Ureter (tissue), 1 donor: ENCODE measurements at places on chromosomes 5 and 9.

GRCh38 chr5:85663708-85664031 is 954.1 kb upstream of the COX7C start:
- no peak for DNase-seq

- DNase-seq, result no peak
Observed at GRCh38 chr9:125085703-125086477, 57.4 kb downstream of the SCAI start.

DNA sequence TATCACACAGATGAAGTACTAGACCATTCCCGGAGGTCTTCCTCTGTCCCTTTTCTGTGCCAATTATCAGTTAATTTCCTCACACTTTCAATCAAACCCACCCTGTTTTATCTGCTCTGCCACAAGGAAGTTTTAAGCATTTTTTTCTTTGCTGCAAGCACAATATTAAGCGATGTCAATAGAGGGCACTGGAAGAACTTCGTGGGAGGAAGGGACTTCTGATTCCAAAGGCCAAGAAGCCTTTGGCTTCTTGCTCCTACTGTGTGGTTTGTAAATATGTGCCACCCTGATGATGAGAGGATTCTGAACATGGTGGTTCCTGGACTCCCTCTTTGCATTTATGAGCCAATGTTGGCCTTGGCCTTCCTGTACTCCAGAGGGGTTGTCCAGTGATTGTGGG is 1712.5 kb upstream of the C9orf72 start:
- DNase-seq, result no peak

- DNase-seq, result no peak
Observed at GRCh38 chr5:159645179-159645846, 271.0 kb upstream of the ADRA1B start.

DNA sequence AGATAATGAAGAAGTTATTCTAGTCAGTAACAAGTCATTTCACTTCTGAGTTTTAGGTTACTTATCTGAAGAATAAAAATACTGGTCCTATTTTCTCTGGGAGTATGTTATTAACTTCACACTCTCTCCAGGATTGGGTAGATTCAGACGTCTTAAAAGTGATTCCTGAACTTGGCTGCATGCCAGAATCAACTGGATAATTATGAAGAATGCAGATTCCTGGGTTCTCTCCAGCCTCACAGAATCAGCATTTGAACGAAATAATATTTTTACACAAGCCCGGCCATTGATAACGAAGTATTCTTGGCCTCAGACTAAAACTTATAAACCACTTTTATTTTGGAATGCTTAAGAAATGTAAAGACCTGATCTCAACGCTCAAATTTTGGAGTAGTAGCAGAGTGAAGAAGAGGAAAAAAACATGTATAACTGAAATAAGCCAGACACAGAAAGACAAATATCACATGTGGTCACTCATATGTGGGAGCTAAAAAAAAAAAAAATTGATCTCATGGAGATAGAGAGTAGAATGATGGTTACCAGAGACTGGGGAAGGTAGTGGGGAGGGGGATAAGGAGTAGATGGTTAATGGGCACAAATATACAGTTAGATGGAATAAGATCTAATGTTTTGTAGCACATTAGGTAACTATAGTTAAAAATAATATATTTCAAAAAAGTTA is 507.3 kb downstream of the ISL1 start:
- DNase-seq, result no peak

GRCh38 chr5:149217803-149218155 is 53.9 kb upstream of the AFAP1L1 start:
- DNase-seq, result no peak

- DNase-seq, result no peak
Observed at GRCh38 chr5:28156981-28157380, 1118.6 kb upstream of the CDH9 start.

DNA sequence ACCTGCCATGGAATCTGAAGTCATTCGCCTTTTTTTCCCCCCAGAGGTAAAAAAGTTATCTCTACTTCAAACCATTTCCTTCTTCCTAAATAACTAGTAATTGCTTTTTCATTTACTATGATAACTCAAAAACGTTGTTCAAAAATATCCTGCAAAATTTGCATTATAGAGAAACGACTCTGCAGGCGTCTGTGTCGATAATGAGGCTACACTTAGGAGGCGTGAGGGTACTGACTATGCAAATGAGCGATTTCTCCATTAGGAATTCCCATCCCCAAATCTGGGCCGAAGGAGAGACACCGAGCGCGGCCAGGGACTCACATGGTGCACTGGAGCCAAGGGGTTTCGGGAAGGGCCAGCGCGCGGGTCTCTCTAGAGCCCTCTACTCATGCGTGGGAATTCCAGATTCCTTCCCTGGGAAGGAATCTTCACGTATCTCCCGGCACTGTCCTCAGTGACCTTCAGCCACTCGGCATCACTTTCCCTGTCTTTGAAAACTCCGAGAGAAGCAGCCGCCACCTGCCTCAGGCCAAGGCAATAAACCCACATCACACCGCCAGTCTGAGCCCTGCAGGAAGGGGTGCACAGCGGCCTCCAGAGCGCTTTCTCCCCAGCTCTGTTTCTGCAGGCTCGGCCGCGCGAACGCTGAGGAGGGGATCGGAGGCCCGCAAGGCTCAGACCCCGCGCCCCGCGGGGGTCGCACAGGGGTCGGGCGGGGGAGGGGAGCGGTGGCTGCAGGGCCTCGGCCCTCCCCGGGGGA is 718 bp upstream of the DENND4C start:
- no peak for DNase-seq

DNA sequence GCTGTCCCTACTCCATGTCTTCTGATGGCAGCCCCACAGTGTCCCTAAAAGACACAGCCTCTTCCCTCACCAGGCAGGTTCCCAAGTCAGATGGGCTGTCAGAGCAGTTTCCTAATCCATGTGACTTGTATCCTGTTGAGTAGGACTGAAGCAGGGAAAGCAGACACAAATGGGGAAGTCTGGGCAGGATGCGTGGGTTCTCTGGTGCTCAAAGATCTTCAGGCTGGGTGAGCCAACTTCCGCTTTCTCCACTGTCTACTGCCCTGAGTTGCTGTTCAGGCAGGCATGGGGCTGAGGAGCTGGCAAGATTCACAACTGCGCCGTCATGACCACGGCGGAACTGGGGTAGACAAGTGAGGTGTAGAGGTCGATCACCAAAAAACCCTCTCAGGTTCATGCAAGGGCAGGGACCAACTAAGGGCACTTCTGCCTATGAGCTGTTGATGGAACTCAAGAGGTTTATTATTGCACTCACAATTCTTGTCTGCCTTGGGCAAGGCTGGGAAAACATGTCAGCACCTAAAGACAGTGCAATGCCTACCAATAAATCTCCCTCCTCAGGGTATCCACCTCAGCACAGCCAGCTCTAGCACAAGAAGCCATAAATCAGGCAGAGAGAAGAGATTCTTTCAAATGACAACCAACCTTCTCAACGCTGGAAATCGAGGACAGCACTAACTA is 83.4 kb downstream of the RAPGEF1 start:
- DNase-seq, result no peak

DNA sequence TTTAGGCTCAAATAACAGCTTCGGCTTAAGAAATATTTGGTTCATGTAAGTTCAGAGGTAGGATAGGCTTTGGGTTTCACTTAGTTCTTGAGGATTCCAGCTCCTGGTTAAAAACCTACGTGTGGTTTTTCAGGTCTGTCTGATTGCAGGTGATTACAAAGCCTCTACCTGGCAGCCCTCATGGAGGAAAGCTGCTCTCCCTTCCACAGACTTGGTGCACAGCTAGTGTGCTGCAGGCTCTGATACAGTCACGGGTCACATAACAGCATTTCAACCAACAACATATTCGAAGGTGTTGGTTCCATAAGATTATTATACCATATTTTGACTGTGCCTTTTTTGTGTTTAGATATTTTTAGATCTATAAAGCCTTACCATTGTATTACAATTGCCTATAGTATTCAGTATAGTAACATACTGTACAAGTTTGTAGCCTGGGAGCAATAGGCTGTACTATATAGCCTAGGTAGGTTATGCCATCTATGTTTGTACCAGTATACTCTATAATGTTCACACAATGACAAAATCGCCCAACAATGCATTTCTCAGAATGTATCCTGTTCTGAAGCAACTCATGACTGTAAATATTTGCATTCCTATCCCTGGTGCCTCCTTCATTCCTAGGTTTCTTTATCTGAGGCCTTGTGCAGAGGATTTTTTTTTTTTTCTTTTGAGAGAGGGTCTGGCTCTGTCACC is 8.0 kb upstream of the DCP2 start:
- no peak for DNase-seq

GRCh38 chr9:101574731-101575333 is 19.9 kb downstream of the PPP3R2 start:
- no peak for DNase-seq

GRCh38 chr5:53481887-53482716 is 1.7 kb downstream of the FST start:
- DNase-seq, result peak; percentile 79

DNA sequence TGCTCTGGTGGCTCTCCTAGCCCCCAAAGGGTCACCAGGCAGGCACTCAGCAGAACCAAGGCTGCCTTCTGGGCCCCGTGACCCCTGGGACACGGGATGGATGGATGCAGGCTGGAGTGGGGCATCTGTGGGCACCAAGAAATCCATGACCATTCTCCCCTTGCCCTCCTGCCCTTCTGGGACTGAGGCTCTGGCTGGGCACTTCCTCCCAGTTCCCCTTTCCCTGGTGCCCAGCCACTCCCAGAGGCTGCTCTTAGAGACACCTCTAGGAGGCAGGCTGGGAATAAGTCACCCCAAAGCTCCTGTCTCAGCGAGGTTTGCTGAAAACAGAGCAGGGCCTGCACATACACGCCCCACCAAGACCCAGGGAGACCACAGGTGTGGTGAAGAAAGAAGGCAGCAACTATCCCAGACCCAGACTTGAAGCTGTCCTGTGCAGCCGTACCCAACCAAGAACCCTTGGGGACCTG is 943 bp downstream of the STING1 start:
- DNase-seq, result no peak

- DNase-seq, result no peak
Observed at GRCh38 chr9:93945400-93946337, 9.5 kb downstream of the BARX1 start.

DNA sequence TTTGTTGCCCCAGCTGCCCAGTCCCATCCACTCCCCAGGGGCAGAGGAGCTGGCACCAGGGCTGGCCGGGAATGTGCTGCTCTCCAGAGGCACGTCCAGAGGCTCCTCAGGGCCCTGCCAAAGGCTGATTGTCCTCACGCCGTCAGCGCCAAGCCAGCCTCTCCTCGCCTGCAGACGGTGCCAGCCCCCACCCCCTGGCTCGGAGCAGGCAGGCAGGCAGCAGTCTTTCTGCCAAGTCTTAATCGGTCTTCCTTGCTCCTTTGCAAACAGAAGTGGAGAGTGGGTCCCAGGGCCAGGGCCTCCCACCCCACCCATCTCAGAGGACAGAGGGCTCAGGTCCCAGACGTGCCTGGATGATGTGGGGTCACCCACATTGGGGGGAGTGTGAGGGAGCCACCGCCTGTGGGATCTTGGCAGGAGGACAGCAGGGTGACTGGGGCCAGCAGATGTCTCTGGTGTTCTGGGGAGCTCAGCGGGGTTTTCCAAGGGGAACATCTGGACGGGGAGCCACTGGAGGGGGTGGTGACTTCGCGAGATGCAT is 36.3 kb downstream of the FAM163B start:
- DNase-seq, result peak; percentile 61

- DNase-seq, result no peak
Observed at GRCh38 chr5:173717959-173718358, 101.5 kb upstream of the BOD1 start.

GRCh38 chr5:74161170-74161569 is 479.4 kb downstream of the ENC1 start:
- DNase-seq, result no peak

DNA sequence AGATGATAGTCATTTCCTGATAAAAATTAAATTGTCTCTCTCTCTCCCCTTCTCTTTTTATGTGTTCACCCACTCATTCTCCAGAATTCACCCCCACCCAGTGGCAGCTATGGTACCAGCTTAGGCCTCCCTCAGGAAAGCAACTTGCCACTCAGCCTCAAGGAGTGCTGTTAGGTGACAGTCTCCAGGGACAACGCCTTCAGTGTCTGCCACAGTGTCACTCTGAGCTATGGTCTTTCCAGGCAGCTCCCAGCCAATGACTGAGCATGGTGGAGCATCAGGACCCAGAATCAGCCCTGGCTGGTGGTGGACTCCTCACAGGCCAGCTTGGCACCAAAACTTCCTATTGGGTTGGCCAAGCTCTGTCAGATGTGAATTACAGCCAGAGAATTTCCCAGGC is 140.9 kb upstream of the PIK3R1 start:
- no peak for DNase-seq

- DNase-seq, result no peak
Observed at GRCh38 chr9:125612616-125613015, 94.4 kb downstream of the MAPKAP1 start.

- no peak for DNase-seq
Observed at GRCh38 chr9:38004809-38005560, 64.0 kb downstream of the SHB start.

DNA sequence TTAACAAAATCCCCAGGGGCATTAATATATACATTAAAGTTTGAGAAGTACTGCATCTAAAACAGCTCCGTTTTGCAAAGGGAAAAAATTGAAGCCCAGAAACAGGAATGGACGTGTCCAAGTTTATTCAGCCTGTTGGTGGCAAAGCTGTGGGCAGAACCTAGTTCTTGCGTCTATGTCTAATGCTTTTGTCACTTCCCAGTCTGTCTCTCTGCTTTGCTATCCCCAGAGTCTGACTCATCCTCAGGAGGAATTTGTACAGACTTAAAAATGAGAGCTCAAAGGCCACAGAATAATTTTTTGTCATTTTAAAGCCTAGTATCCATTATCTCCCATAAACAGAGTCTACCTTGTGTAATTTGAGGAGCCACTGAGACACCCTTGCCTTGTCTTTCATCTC is 330.9 kb upstream of the GRIA1 start:
- no peak for DNase-seq

GRCh38 chr9:129336601-129337331 is 158.7 kb upstream of the IER5L start:
- DNase-seq, result no peak

DNA sequence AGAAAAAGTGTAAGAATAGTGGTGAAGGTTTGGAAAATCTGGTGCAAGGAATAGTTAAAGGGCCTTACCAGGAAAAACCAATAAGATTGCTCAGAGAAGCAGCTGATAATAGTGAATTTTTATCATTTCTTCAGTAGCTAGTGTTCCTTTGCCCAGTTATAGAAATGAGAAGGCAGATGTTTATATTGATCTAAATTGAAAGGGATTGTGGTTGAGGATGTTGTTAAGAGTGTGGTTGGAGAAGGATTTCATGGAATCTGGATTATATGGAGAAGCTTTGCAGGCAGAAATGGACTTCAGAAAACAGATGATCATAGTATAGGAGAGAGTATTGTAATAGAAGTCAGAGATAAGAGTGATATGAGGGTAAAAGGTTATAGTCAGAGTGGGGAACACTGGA is 102.6 kb downstream of the XRCC4 start:
- DNase-seq, result no peak

DNA sequence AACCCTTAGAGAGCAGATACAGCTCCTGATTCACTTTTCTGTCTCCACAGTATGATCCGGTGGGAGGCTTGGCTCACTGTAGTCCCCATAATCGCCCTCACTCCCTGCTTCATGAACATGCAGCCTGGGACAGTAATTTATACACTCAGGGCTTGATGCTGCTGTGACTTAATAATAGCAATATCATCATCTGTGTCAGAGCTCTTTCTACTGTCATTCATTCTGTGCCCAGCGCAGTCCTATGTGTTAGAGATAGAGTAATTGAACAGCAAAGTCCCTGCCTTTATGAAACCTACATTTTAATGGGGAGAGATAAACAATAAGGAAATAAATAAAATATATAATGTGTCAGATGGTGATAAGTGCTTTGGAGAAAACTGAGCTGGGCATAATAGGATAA is 2.8 kb upstream of the HEMGN start:
- no peak for DNase-seq
